NCI-H1930 (cell line): ENCODE measurements at places on chromosomes 5 and 9.

- DNase-seq, result no peak
These were observed 142.6 kb downstream of the PBX3 start for GRCh38 chr9:125889476-125890419.

DNA sequence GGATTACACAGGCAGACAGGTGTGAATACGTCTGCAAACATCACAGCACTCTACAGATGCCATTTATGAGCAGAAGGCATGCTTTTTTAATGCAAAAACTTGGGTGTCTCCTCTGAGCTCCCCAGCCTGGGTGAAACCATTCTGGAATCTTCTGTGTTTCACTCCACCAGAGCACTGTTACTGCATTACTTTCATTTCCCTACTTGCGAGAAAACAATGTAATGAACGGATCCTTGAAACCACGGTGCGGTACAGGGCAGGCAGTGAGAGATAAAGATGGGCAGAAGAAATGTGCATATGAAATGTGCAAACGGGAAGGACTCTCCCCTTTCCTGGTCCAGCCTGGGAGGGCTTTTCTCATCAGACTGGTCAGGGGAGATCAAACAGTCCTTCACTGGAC, 584.3 kb upstream of the KLF4 start:
- DNase-seq, result no peak

- no peak for DNase-seq
These were observed 259.9 kb downstream of the SYK start for GRCh38 chr9:91061506-91061905.

DNA sequence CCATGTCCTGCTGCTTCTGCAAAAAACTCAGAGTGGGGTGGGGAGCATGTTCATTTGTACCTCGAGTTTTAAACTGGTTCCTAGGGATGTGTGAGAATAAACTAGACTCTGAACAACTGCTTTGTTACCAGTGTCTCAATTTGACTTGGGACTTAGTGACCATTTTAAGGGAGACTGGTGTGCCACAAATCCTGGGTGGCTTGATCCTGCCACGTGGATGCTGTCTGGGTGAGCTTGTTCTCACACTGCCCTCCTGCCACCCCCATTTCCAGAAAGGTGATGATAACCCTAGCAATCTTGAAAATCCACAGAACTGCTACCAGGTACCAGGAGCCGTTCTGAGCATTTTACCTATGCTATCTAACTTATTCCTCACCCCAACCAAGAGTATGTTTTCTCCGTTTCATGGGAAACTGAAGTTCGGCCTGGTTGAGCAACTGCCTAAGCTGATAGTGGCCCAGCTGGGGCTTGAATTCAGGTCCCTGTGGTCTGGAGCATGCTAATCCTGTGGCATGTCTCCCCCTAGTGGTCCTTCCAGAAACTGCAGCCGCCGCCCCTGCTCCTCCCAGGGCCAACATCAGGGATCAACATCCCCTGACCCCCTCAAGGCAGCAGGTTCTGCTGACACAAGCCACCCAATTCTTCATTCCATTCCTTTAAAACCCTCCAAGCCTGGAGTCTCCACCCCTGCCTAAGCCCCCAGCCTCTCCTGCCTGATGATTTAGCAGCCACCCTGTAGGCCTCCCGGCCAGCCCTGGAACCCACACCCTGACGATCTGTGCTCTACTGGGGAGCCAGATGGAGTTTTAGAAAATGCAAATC, 2.8 kb downstream of the IL3 start:
- DNase-seq, result peak; percentile 24

GRCh38 chr9:136297016-136297691, 6.7 kb downstream of the CCDC187 start:
- DNase-seq, result no peak

DNA sequence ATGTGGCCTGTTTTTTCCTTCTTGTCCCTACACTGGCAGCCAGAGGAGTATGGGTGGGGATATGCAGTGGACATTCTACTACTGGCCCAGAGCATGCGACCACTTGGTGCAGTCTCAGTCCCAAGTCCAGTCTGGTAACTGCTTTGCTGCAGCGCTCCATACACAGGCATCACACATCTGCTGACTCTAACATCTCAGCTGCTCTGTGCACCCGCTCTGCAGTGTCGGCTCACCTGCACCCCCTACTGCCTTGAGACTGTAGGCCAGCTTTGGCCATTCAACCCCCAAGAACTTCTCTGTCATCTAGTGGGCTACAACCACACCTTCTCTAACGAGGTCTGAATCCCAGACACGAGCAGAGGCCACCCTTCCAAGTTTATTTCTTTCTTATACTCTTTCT, 46.4 kb upstream of the SLCO6A1 start:
- no peak for DNase-seq

GRCh38 chr9:120612218-120612617, 32.3 kb upstream of the CDK5RAP2 start:
- no peak for DNase-seq

DNA sequence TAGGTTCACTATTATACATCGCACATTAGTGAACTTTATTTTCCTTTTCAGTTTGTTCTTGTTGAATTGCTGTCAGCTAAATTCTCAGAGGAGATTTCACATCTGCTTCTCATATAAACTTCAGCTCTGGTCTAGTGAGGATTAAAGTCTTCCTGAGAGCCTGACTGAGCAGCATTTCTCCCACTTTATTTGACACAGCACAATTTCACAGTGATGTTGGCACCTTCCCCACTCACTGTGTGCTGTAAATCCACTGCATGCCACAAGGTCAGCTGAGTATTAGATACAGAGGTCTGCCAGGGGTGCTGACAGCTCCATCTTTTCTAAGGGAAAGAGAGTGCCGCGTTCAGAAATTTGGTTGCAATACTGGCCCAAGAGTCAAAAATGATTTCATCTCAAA, 567.4 kb downstream of the PRR16 start:
- no peak for DNase-seq

GRCh38 chr9:115262477-115262876, 144.5 kb upstream of the TNC start:
- peak; percentile 88 for DNase-seq

DNA sequence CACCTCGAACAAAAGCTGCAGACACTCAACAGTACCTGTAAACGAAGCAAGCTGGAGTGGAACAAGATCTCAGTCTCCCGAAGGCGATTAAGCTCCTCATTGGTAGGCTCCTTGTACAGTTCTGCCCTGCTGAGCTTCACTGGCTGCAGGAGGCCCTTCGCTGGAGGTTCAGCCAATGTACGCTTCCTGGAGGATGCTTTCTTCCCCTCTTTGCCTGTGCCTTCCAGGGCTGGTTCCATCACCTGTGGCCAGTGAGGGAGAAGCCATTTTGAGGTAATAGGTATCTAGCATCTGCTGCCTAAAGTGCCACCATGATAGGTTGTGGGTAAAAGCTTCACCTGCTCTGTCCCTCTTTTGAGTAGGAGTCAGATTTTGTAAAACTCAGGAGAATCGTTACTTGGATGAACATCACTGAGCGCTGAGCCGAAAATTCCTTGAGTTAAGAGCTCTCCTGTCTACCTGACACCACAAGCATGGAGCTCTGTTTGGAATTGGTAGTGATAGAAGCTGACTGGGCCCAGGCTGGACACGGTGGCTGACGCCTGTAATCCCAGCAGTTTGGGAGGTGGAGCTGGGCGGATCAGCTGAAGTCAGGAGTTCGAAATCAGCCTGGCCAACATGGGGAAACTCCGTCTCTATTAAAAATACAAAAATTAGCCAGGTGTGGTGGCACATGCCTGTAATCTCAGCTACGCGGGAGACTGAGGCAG, 1.4 kb downstream of the NOL6 start:
- no peak for DNase-seq

- DNase-seq, result no peak
These were observed 247.0 kb downstream of the YTHDC2 start for GRCh38 chr5:113760486-113760885.

- DNase-seq, result no peak
These were observed 64.8 kb upstream of the ZNF462 start for GRCh38 chr9:106798016-106798799.

DNA sequence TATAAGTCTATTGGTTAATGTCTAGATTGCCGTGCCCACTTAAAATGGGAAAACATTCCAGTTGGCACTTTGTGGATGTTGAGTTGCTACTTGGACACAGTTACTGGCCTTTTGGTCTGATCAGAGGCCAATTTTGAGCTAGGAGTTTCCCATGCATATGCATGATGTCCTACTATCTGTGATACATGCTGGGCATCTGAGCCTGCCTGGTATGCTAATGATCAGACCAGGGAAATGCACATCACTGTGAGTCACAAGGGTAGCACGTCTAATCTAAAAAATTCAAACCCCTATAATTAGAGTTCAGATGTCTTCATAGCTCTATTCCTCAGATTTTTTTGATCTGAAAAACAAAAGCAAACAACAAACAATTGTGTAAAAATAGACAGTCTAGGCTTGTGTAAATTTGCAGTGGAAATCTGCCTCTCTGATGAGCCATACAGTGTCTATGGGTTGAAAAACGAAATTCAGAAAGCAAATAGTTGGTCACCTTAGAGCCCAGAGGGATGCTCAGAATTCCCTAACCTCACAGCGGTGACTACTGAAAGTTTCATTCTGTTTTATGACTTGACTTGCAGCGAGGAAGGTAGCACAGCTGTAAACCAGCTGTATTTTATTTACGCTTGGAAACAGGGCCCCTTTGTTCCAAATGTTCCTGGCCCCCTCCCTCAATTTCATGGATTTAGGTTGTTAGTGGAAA, 37.3 kb downstream of the PALM2AKAP2 start:
- DNase-seq, result no peak

DNA sequence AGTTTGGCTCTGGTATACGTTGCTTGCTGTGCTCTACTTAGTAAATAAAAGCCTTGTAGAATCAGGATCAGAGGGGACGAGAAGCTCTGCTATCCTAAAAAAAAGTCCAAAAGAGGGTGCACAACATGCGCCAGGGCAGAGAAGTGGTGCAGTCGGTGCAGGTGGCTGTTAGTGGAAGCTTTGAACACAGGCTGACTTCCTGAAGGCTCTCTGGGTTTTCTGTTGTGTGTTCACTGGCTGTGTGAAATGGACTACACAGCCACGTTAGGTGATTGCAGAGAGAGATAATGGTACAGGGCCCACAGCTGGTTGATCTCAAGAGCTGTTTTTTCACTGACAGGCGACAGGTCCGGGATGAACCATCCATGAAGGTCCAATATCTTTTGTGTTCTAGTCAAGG, 167.4 kb downstream of the TMEM167A start:
- DNase-seq, result no peak

- no peak for DNase-seq
These were observed 172.7 kb upstream of the KLF9 start for GRCh38 chr9:70587201-70587600.

GRCh38 chr9:137150617-137151457, 11.9 kb downstream of the GRIN1 start:
- DNase-seq, result peak; percentile 34

DNA sequence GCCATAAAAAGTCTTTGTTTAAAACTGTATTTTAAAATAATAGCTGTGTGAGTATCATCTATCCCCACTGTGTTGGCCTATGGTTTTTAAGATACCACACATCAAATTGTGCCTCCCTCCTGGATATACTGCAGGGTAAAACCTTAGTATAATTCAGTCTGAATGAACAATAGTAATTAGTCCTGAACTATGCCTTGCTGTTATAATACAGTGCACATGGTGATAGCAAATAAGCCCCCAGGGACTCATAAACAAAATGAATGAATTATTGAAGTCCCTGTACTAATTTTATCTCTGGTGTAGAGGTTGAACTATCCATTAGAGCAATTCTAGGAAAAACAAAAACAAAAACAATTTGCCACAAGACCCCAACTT, 142.7 kb upstream of the ADAMTSL1 start:
- DNase-seq, result peak; percentile 18

DNA sequence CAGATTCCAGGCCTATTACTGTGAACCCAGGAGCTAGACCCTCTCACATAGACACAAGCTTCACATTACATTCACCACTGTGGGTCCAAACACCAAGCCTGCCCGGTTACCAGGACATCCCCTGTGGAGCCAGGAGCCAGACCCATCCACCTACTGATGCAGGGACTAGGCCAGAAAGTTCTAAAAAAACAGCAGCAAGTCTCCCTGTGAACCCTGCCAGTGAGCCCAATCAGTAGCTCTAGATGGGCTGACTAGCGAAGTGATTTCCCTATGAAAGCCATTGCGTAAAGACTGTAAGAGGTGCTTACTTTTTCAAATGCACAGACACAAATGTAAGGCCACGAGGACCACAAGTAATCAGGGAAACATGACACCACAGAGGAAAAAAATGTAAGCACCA, 352.3 kb downstream of the TMEM161B start:
- no peak for DNase-seq

GRCh38 chr5:59792983-59793585, 100.4 kb downstream of the PDE4D start:
- no peak for DNase-seq

DNA sequence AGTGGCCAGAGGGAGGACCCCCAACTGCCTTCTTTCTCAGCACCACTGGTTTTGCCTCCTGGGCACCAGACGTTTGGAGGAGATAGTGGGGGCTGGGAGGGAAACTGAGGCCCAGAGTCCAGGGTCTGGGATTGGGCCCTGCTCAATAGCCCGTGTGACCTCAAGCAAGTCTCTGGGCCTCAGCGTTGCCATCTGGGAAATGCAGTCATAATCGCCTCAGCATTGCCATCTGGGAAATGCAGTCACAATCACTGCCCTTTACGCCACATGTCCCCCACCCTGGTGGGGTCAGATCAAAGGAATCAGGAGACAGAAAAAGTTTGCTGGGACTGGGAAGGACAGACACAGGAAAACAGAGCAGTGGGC, 1.6 kb downstream of the SH2D3C start:
- no peak for DNase-seq

- no peak for DNase-seq
These were observed 1.9 kb downstream of the CDH18 start for GRCh38 chr5:19986031-19986619.
